Glomerular endothelial cell (primary cell): ENCODE measurements at places on chromosomes 2 and 18.

GRCh38 chr18:37787452-37787851, 221.9 kb upstream of the CELF4 start:
- no peak for DNase-seq

GRCh38 chr2:175293776-175294175, 112.3 kb upstream of the ATP5MC3 start:
- no peak for DNase-seq

DNA sequence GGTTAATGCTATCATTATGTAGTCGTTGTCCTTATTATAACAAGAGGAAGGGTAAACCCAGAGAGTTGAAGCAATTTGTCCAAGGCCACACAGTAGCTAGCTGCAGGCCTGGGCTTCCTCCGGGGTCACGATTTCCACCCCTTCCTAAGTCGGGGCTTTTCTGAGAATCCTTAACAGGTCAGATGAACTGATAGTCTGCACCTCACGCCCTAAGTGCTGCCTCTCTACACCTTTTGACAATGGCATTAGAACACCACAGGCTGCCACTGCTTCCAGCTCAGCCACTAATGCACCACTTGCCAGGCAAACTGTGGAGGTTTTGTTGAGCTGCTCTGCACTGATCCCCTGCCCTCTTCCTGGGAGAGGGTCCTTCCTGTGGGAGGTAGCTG, 37.7 kb downstream of the FOSL2 start:
- DNase-seq: no peak

GRCh38 chr18:49227441-49228165, 232.8 kb downstream of the DYM start:
- no peak for DNase-seq

- DNase-seq: peak; percentile 47
Measured at GRCh38 chr2:62826141-62826540, 120.6 kb downstream of the EHBP1 start.

GRCh38 chr2:64134813-64135212, 9.4 kb downstream of the PELI1 start:
- no peak for DNase-seq

- no peak for DNase-seq
Measured at GRCh38 chr2:149258531-149258930, 71.9 kb upstream of the LYPD6 start.

DNA sequence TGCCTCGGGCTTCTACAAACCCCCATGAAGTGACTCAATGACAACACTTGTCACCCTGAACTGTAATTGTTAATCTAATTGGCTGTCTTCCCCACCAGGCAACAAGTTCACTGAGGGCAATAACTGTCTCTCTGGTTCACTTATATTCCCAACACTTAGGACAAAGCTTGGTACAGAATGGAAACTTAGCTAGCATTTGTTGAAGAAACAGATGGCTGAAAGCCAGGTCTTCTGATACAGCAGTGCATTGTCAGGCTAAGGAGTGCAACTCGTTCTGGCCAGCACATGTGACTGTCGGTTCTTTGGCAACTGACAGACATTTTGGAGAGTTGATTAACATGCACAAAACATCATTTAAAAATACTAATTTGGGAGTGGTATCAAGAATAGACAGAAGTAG, 14.6 kb upstream of the DNAJC27 start:
- DNase-seq: no peak

- no peak for DNase-seq
Measured at GRCh38 chr2:239396881-239397681, 3.7 kb downstream of the HDAC4 start.

DNA sequence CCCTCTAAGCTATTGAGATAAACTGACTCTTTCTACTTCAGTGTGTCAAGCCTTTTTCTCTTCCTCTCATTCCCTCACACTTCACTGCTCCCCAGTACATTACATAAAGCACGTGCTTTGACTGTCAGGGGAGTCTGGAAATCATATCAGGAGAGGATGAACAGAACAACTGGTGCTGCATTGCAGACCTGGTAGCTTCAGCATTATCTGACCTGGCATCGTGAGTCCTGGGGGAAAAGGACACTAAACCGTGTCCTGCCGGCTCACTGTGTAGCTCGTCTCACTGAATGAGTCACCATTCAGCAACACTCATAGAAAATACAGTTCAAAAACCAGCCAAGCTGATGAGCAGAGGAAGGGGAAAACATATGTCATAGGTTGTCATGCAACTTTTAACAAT, 108.5 kb upstream of the UNC80 start:
- no peak for DNase-seq

- no peak for DNase-seq
Measured at GRCh38 chr2:10863837-10864236, 47.9 kb upstream of the KCNF1 start.

DNA sequence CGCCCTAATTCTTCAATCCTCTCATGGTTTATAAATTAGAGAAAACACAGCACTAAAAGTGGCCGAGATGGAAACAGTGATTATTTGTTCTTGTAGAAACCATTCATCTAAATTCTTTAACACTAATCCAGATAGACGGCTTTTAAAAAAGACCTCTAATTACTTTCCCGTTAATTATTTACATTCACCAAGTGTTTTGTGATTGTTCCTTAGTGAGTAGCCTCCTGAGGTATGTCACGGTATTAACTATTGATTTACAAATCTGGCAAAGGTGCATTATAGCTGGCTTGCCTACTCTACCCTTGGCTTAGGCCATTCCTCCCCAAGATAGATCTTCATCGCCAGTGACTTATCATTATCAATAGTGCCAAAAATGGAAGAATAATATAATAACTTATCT, 436.4 kb upstream of the ST6GAL2 start:
- no peak for DNase-seq

DNA sequence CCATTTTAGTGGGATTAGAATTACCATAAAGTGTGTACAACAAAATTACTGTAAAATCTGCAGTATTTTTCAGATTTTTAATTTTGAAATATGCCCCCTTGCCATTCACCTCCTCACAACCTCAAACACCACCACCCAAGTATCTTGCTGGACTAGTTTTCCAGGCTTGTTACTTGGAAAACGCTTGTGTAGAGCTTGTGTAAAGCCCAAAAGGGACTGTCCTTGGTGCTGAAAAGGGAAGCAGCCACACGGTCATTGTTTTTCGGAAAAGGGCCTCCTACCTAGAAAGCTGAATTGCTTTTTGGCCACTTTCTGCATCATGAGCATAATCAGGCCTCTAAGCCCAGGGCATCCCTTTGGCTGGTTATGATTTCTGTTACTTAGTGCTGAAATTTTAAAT, 563.4 kb downstream of the LRRTM4 start:
- DNase-seq: no peak

GRCh38 chr2:205915130-205915524, 170.8 kb downstream of the INO80D start:
- no peak for DNase-seq

GRCh38 chr18:3354506-3354905, 92.6 kb downstream of the MYL12B start:
- no peak for DNase-seq

DNA sequence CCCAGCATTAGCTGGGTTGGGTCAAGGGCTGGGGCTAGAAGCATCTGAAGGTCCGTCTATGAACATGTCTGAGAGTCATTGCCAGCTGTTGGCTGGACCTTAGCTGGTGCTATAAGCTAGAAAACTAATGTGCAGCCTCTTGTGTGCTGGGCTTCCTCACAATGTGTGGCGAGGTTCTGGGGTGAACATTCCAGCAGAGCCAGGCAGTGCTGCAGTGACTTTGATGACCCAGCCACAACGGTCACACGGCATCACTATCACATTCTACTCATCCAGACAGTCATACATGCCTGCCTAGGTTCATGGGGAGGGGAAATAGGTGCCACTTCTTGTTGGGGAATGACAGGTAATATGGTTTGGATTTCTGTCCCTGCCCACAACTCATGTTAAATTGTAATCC, 260.5 kb downstream of the CYP26B1 start:
- no peak for DNase-seq

GRCh38 chr2:11582612-11582861, 48.7 kb downstream of the GREB1 start:
- DNase-seq: no peak

- no peak for DNase-seq
Measured at GRCh38 chr2:19035238-19035637, 323.2 kb downstream of the OSR1 start.

GRCh38 chr2:232492236-232492848, 4.7 kb upstream of the ECEL1 start:
- DNase-seq: no peak

- DNase-seq: no peak
Measured at GRCh38 chr18:55272510-55273243, 313.4 kb upstream of the CCDC68 start.

- no peak for DNase-seq
Measured at GRCh38 chr2:45300026-45300750, 290.9 kb upstream of the SIX2 start.

- peak; percentile 71 for DNase-seq
Measured at GRCh38 chr2:177164584-177165052, 48.0 kb upstream of the HNRNPA3 start.

- DNase-seq: no peak
Measured at GRCh38 chr18:31489311-31489710, 8.7 kb upstream of the DSG2 start.

GRCh38 chr2:45256867-45257641, 247.8 kb upstream of the SIX2 start:
- DNase-seq: no peak

- no peak for DNase-seq
Measured at GRCh38 chr2:235592430-235592829, 98.6 kb downstream of the AGAP1 start.

DNA sequence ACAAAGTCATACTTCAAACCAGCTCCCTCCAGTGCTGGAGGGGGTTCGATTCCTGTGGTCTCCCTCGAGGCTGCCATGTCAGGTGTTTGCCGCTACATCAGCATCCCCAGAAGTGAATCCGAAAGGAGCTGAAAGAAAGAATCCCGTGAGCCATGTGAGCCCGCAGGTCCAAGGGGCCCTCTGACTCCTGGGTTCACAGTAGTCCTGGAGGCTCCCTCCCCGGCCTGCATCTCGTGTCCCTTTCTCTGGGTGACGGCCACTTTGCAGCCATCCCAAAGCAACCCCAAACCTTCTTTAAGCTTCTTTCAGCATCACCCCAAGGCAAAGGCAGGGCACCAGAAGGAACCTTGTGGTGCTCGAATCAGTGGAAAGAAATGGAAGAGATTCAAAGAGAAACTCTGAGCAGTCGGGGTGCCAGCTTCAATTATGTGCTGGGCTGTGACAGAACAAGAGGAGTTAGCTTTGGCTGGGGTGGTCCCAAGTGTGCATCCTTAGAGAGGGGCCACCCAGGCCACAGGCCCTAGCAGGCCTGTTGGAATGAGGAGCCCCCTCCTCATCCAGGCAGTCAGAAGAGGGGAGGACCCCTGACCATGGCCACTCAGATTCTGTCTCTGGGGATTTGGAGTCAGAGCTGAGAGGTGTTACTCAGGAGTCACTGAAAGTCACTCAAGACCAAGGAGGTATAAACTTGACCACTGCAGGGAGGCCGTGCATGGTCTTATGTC, 59.7 kb downstream of the CIB4 start:
- no peak for DNase-seq

DNA sequence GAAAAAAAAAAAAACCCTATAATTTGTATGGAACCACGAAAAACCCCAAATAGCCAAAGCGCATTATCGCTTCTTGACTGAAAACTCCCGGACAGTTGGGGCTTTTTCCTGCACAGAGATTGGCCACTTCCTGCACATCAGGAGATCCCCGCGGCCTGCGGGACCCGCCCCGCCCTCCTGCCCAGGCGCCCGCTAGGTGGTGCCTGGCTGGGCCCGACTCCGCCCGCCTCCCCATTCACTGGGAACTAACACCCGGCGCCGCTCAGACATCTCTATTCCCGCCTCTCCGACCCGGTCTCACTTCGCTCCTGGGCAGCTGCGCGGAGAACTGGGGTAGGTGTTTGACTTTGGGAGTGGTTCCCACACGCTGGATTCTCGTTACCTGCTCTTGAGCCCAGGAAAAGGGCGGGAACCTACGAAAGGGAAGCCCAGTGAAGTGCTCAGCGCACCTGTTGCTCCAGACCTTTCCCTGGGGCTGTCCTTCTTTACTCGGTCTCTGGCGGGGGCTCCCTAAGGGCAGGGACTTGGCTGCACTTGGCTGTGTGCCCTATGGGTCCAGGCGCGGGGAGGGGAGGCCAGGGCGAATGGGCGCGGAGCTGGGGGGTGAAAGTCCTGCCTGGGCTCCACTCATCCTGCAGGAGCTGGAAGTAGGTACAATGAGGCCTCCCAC, at the start of gene HMSD:
Gene HMSD, plus strand, starts transcription at position 234 of the 670 bp plus-strand sequence. CDS start 4,155 bp downstream, outside the sequence.
- DNase-seq: no peak

DNA sequence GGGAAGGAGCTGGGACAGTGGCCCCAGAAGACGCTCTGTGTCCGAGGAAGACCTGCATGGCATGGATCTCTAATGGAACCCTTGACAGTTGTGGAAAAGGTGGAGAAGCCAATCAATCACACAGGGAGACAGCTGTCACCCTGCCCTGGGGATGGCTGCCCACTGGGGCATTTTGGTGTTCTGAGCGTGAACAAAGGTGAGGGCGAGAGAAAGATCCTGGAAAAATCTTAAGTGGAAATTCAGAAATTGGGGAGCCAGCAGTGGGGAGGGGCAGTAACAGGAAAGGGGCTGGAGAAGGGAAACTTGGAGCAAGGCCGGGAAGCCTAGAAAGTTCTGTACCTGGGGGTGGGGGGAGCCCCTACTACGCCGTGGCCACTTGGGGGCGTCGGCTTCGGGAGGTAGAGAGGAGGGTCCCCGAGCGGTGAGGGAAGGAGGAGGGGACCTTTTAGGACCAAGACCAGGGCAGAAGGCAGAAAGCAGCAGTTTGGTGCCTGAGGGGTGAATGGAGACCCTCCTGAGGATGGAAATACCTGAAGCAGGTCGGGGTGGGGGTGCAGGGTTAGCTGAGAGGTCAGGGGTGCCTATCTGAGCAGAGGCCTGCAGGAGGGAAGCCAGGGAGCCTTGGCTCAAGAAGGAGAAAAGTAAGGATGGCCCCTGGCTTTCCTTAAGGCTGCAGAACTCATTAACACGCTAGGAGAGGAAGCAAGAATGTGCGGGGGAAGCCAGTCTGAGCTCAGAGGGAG, 30.0 kb downstream of the NGEF start:
- DNase-seq: no peak

DNA sequence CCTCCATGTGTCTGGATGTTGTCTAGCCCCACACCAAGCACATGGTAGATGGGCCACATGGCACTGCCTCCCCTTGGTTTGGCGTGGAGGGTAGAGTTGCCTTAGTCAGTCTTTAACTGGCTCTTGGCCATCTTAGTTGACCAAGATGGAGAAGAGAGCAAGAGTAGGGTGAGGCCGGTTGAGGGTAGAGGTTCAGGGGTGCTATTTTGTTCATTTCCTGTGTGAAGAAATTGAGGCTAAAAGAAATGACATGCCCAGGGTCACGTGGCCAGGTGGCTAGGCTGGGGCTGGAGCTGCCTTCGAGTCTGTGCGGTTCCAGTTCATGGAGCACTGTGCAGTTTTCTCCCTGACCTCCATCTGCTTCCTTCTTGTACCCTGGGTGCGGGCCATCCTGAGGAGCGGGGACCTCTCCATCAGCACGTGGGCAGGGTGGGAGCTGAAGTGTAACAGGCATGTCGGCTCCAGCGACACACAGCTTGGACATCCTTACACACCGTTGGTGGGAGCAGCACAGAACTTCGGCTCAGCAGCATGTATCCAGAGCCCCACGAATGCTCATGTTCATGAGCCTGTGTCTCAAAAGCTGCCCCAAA, 213.2 kb downstream of the GBX2 start:
- DNase-seq: no peak
